ENCODE measurements at places on chromosomes 12 and 14. TPM values are rescaled to one million over a fixed set of nuclear protein-coding genes. Genes with fewer than 3 reads are reported as not detected.

CIROP gene
- total RNA-seq, result not detected

GTF2H3 gene
- 22.9 TPM for total RNA-seq

TPH2 gene
- total RNA-seq, result not detected

RD3L gene
- total RNA-seq, result not detected

GUCY2C gene
- not detected for total RNA-seq

SERPINA3 gene
- total RNA-seq, result 4.7 TPM
